ENCODE measurements at places on chromosomes 7 and 10.

GRCh38 chr7:76244781-76245391 lies 43.2 kb downstream of the SRRM3 start:
- no peak for DNase-seq

DNA sequence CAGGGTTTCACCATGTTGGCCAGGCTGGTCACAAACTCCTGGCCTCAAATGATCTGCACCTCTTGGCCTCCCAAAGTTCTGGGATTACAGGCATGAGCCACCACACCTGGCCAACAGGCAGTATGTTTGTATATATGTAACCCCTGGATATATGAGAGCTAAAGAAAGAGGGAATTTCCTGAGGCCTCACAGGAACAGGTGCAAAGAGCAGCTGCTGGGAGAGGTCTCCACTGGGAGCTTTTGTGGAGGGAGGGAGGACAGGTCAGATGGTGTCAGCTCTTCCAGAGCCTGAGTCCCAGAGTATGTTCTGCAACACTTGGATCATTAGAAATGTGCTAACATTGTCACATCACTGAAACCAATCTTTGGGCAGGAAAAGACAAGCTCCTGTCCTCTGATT lies 110.1 kb upstream of the KIF5B start:
- DNase-seq = no peak

- DNase-seq = no peak
These were observed 674 bp downstream of the AMZ1 start for GRCh38 chr7:2688409-2689342.

GRCh38 chr7:152523916-152524315 lies 88.1 kb upstream of the KMT2C start:
- no peak for DNase-seq

DNA sequence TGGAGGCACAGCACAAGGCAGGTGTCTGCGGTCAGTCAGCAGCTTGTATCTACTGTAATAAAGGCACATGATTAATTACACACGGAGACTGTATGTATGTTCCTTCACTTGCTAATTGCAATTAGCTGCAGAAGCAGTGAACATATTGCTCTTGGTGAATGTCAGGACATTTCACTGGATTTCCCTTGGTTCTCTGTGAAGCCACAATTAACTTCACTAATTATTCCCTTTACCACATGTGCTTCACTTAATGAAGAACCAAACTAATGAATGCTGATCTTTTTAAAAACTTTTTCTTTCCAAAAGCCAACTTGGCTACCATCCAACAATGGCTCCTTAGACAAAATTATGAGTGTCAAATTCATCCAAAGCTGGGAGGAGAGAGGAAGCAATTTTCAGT lies 290.7 kb downstream of the ADRA2A start:
- DNase-seq = no peak

DNA sequence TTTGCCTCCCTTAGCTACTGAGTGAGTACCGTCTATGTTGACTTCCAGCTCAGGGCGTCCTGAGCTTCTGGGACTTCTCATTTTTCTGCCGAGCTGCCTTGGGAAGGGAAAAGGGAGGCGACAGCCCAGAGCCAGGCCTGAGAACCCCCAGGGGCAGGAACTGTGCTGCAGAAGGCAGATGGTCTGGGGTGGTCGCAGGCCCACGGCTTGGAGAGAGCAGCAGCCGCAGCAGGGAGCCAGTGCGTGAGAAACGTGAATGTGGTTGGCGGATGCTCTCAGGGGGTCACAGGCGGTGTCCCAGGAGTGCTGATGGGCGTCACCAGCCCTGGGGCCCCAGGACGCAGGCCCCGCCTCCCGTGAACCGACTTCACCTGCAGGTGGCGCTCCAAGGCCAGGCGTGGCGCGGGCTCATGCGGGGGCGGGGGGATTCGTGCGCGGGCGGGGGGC lies 9.2 kb upstream of the PWWP2B start:
- peak; percentile 33 for DNase-seq

Measured in tibial artery (tissue), 4 donors.